ENCODE measurements at places on chromosomes 5 and 9.
A peak's percentile ranks its signal among the peaks of the same experiment; 100 is the strongest.

DNA sequence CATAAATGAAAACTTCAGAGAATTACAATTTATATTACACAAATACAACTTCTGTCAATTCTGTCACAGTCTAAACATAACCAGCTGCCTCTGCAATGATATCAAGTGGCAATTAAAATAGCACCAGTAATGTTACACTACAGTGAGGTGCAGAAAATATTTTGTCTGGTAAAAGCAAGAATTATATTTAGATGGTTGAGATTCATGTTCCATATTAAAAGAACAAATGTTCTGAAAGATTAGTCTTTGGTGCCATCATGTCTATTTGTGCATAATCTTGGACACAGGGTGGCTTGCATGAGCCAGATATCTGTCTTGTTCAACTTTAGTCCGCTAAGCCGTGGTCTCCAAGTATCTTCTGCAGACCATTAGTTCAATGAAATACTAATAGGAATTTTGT lies 29.0 kb upstream of the PRR16 start:
- no peak for DNase-seq

- DNase-seq = peak; percentile 5
Measured at GRCh38 chr9:84953797-84954705, 284.5 kb downstream of the NTRK2 start.

GRCh38 chr9:106575823-106576222 lies 287.1 kb upstream of the ZNF462 start:
- no peak for DNase-seq

- no peak for DNase-seq
Measured at GRCh38 chr5:178589180-178590140, 733 bp downstream of the COL23A1 start.

DNA sequence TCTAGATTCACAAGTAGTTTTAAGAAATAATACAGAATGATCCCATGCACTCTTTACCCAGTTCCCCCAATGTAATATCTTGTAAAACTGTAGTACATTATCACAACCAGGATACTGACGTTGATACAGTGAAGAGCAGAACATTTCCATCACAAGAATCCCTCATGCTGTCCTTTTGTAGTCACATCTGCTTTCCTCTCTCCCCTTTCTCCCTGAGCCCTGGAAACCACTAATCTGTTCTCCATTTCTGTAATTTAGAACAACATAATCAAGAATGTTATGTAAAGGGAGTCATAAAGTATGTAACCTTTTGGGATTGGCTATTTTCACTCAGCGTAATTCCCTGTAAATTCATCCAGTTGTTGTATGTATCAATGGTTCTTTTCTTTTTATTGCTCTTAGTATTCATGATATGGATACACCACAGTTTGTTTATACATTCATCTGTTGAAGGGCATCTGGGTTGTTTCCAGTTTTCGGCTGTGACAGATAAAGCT lies 61.1 kb downstream of the ERCC6L2 start:
- DNase-seq = no peak

DNA sequence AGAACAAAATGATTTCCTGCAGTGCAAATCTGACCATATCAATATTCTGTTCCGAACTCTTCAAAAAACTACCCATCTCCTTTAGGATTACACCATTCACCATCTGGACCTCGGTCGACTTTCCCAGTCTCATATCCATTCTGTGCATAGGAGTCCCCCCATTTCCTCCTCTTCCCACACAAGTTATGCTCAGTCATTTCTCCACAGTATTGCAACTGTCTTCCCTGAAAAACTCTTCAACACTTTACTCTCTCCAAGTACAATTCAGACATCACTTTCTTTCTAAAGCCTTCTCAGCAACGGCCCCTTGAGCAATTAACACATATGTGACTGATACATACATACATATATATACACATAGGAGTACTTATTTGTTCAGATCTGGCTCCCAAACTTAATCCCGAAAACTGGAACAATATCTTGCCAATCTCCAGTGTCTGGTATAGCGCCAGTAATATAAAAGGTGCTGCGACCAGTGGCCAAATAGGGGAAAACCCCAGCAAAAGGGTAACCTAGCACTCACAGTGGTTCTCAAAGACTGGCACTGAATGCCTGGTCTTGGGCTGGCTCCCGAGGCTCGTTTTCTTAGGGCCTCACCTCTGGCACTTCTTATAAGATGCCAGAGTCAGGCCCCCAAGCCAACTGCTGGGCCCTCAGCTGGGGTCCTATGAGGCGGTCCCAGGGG lies 629 bp downstream of the ZBTB26 start:
- no peak for DNase-seq

GRCh38 chr9:107945961-107946360 lies 456.4 kb upstream of the KLF4 start:
- DNase-seq = no peak

GRCh38 chr5:40736103-40736875 lies 19.5 kb downstream of the TTC33 start:
- no peak for DNase-seq

- no peak for DNase-seq
Measured at GRCh38 chr5:141420855-141421488, at the start of gene PCDHGA11. Gene PCDHGA11 (plus strand): TSS chr5:141421051. CDS start chr5:141421228, 177 bp downstream.

- no peak for DNase-seq
Measured at GRCh38 chr5:53943938-53944337, 366.4 kb downstream of the ARL15 start.

- no peak for DNase-seq
Measured at GRCh38 chr5:178569485-178569884, 20.7 kb downstream of the COL23A1 start.

DNA sequence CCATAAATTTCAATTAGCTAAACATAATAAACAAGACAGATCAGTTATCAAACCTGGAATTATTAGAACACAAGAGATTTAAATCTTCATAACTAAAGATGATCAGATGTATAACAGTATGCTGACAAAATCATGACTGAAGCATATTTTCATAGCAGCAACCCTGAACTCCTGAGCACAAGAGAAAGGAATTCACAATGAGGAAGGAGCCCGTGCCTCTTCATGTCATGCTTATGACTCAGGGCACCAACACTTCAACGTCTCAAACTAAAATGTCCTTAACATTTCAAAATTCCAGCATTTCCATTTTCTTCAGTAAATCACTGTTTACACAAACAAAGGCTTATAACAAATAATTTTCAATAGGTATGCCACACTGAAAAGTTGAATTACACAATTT lies 6.7 kb downstream of the AP3B1 start:
- no peak for DNase-seq

DNA sequence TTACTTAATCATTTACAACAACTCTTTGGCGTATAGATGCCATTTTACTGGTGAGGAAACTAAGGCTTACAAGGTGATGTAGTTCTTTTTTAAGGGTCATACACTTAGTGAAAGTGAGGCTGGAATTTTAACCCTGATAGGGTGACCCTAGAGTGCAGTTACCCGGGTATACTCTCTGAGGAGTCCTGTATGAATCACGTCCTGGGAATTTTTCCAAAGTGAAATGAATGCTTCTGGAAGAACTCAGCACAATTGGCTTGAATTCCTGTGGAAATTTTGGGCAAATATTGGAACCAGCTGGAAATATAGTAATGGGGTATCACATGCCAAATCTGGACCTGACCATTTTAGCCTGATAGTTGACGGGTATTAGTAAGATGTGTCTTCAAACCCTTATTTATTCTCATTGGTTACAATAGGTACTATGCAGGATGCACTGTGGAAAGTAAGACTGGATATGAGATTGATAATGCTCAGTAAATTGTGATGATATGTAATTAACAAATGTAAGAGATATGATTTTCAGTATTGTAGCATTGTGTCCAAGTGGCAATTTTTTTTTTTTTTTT lies 14.8 kb downstream of the SUB1 start:
- no peak for DNase-seq

GRCh38 chr5:35198075-35198474 lies 32.2 kb downstream of the PRLR start:
- DNase-seq = no peak

DNA sequence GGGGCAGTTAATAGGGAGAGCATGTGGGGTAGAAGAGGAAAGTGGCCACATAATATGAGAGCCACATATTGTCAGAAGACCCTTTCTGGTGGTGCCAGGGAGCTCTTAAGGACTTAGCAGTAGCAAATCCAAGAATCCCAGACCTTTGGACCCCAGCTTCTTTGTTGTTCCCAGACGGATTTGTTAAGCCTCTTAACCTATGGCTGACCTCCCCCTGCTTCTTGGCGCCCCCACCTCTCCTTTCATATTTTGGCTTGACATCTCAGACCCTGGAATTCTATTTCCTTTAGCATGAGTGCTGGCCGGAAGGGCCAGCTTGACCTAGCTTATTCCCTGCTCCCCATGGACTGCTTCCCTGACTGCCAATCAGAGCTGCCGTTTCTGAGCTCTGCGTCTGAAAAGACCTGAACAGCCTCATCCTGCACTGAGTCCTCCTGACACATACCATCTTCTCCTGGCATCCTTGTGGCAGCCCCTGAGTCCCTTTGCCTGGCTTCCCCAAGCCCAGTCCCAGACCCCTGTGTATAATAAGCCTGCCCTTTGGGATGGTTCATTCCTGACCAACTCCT lies 116.3 kb downstream of the PRKACG start:
- DNase-seq = no peak

- no peak for DNase-seq
Measured at GRCh38 chr5:109971968-109972367, 282.2 kb downstream of the MAN2A1 start.

Data from stimulated activated CD8-positive, alpha-beta memory T cell treated with anti-CD3 and anti-CD28 coated beads, Interleukin-4, amount 100 ng/mL, for 1 hour (primary cell).